ENCODE measurements at places on chromosomes 16 and 17. TPM values are rescaled to one million over a fixed set of nuclear protein-coding genes. Genes with fewer than 3 reads are reported as not detected.

DNA sequence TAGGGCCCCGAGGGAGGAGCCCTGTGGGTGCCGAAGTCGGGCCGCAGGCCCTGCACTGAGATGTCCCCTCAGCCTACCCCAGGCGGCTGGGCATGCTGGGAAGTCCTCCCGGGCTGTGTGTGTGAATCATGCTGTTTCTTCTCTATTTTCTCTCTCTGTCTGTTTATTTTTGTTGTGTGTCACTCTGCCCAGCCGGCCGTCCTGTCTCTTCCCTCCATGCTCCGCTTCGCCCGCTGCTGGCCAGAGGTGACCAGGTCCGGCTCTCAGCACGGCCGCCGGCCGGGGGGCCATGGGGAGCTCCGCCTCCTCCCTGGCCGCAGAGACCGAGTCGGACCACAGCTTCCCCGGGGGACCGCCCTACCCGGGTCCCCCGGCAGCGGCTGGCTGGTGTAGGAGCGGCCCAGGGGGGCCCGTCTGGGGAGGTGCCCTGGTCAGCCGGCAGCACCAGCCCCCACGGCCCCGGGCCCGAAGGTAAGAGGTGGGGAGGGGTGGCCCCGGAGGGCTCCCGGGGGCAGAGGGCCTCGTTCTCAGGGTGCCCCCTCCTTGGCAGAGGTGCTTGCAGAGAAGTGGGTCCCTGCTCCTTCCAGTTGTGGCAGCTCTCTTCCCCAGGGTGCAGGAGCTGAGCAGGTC, 12.5 kb downstream of the CAPN15 start:
- DNase-seq: peak; percentile 66

GRCh38 chr16:88320947-88321634, 61.7 kb upstream of the ZNF469 start:
- no peak for DNase-seq

- DNase-seq: no peak
These were observed at the start of gene PGAP6 for GRCh38 chr16:381789-382717. Gene PGAP6, minus strand, starts transcription at chr16:381978. Its CDS starts 157 bp downstream, at chr16:381821.

- DNase-seq: peak; percentile 70
These were observed 14.9 kb downstream of the RHOT1 start for GRCh38 chr17:32157225-32157624.

GRCh38 chr16:6157806-6158205, 1060.2 kb upstream of the EEF2KMT start:
- DNase-seq: no peak

DNA sequence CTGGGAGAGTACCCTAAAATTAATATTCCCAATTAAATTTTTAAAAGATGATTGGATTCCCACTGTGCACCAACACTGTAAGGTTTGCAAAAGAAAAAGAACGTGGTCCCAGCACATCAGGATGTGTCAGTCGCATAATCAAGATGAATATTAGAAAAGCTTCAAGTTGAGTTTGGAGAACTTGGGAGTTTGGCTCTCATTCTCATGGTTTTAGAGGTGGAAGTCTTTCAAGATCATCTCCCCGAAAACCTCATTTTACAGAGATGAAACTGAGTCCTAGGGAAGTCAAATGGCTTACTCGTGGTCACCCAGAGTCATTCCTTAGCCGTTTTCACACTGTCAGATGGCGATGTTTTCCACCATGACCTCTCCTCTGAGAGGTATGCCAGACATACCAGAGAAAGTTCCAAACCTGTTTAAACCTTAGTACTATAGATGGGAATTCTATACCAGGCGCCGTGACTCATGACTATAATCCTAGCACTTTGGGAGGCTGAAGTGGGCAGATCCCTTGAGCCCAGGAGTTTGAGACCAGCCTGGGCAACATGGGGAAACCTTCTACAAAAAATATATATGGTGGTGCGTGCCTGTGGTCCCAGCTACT, 1.2 kb downstream of the SEC14L1 start:
- DNase-seq: peak; percentile 29

- no peak for DNase-seq
These were observed 13.3 kb downstream of the HERPUD1 start for GRCh38 chr16:56944954-56945839.

DNA sequence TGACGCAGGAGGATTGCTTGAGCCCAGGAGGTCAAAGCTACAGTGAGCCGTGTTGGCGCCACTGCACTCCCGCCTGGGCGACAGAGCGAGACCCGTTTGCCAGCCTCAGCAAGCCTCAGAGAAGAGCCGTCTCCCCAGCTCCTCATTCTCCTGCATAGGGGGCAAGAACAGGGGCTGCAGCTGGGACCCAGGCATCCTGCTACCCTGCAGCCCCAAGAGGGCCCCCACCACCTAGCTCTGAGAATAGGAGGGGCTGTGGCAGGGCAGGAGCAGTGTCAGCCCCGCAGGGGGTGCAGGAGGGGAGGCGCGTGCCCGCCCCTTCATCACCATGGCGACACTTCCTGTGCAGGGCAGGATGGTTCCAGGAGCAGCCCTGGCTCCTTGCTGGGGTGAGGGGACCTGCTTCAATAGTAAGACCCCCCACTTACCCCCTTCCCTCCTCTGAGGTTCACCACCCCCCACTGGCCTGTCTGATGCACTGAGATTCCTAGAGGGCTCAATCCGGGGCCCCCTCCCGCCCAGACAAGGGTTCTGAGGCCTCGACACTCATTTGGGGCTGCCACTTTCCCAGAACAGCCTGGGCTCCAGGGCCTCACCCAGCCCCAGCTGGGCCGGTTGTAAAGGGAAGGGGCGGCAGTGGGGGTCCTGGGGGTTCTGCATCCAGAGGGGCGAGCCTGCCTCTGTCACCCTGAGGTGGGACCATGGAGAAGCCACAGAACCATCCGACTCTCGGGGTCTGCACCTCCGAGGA, 20.2 kb downstream of the VASN start:
- DNase-seq: no peak

DNA sequence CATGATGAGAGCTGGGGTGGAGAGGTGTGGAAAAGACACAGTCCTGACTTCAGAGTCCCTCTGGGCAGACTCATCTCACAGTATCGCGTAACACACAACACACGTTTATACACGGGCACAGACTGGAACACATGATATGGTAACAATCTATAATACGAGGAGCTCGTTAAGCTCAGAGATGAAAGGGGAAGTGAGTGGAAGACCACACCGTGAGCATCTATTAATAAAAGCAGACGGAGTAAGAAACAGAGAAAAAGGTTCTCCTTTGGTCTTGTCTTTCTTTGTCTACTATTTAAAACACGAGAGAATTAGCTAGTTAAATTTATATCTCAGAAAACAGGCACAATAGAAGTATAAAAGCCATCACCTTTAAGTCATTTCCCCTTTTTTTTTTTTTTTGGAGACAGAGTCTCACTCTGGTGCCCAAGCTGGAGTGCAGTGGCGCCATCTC, 13.5 kb downstream of the ANKRD11 start:
- no peak for DNase-seq

- DNase-seq: no peak
These were observed 18.7 kb upstream of the AQP8 start for GRCh38 chr16:25198021-25198420.

GRCh38 chr17:4170639-4171280, 27.8 kb downstream of the CYB5D2 start:
- DNase-seq: no peak

DNA sequence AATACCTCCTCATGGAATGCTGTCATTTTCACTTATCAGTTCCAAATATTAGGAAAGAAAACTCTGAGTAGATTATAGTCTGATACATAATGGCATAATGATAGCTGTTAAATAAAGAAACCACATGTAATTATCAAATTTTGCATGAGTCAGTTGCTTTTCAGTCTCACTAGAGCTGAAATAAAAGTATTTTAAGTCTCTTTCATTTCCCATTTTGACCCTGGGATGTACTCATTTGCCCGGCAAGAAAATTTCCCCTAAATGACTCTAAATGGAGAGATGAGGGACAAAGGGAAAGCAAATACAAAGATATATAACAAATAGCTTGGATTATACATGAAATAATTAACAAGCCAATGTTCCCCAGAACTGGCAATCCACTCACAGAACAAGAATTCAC, 47.9 kb upstream of the CPHXL start:
- no peak for DNase-seq

DNA sequence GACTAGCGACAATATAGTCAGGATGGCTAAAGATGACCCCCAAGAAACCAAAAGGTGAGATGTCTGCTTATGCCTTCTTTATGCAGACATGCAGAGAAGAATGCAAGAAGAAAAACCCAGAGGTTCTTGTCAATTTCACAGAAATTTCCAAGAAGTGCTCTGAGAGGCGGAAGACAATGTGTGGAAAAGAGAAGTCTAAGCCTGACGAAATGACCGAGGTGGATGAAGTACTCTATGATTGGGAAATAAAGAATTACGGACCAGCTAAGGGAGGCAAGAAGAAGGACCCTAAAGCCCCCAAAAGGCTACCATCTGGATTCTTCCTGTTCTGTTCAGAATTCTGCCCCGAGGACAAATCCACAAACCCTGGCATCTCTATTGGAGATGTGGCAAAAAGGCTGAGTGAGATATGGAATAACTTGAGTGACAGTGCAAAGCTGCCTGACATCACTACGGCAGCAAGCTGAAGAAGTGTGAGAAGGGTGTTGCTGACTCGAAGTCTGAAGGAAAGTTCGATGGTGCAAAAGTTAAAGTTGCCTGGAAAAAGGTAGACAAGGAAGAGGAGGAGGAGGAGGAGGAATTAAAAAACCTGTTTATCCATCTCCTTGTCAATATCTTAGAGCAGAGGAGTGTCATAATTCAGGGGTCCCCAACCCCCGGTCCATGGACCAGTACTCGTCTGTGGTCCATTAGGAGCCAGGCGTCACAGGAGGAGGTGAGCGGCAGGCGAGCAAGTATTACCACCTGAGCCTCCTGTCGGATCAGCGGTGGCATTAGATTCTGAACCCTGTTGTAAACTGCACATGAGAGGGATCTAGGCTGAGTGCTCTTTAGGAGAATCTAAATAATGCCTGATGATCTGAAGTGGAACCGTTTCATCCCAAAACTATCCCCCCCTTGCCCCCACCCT, 25.1 kb upstream of the ADGRG1 start:
- no peak for DNase-seq

GRCh38 chr16:9139965-9140364, 48.5 kb downstream of the HAPSTR1 start:
- no peak for DNase-seq

DNA sequence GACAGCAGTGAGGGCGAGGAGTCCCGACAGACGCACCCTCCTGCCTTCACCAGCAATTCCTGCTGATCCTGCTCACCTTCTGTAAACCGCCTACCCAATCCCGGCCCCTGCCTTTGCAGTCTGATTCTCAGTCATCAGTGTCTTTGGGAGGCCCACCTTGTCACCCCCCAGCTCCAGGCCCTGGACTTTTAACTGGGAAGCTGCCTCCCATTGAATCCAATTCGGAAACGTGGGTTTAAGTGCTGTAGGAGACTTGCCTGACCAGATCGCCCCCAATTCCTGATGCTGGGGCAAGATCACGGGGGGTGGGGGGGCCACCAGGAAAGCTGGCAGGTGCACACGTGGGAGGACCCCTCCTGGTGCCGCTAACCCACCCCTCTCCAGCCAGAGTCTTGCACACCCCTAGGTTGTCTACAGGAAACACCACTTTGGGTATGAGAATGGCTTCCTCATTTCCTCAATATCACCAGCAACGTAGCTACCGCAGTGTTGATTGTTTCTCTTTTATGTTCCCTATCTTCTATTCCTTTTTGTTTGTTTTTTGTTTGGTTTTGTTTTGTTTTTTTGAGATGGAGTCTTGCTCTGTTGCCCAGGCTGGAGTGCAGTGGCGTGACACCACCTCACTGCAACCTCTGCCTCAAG, 46.6 kb upstream of the CMIP start:
- no peak for DNase-seq

- DNase-seq: no peak
These were observed 67.7 kb downstream of the GAS7 start for GRCh38 chr17:10130677-10131076.

DNA sequence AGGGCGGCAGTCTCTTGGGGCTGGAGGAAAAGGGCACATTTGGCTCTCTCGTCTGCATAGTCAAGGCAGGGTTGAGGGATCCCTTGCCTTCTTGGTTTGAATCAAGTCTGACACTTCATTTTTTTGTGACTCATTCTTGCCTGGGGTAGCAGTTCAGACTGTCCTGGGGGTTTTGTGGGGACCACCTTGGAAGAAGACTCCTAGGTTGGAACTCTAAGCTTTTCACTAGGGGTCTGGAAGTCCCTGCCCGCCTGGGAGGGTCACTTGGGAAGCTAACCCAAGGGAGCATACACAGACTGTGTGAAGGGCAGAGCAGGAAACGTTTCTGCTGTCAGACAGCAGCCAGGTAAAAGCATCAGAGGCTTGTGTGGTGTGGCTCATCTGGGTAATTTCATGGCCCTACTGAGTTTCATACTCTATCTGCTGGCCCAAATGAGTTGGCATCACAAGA, 11.3 kb downstream of the YPEL2 start:
- no peak for DNase-seq

DNA sequence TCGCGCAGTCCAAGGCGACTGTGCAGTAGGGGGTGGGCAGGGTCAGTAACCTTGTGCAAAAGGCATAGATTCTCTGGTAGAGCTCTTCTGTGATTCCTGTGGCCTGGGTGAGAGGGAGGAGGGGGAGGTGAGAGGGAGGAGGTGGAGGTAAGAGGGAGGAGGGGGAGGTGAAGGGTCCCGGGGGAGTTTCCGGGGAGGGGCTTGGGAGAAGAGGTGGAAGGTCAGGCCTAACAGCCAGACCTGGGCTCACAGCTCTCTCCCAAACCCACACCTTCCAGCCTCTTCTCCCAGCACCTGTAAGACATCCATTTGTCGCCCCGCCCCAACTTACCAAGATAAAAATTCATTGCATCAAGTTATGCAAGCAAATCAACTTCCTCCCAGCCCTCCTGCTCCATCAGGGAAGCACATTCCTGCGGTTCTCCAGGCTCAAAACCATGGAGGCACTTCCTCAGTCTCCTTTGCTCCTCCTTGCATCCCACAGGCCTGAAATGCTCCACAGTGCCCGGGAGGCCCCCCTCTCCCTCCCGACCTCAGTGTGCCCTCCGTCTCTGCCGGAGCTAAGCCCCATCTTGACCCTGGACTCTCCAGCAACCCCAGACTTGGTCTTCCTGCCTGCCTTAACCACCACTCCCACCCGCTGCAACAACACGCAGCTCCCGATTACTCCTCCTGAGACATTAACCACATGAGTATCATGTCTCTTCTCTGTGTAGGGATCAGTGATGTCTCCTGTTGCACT, 30.5 kb downstream of the PIK3R6 start:
- DNase-seq: no peak

EFCAB5 gene
- 1.5 TPM for total RNA-seq

CCDC182 gene
- total RNA-seq: not detected

MILR1 gene
- total RNA-seq: 0.91 TPM

SLFN14 gene
- total RNA-seq: not detected

SHCBP1 gene
- 3.4 TPM for total RNA-seq

BAIAP3 gene
- total RNA-seq: 2.6 TPM

PDPK1 gene
- 50.5 TPM for total RNA-seq

CES5A gene
- total RNA-seq: not detected

Data from astrocyte (in vitro differentiated cells and primary cell).